ENCODE measurements at places on chromosomes 13 and 19. TPM values are rescaled to one million over a fixed set of nuclear protein-coding genes. Genes with fewer than 3 reads are reported as not detected.

LGALS14 gene
- not detected for total RNA-seq

KIR3DL2 gene
- 1.4 TPM for total RNA-seq

GRCh38 chr19:35430409-35431144 is 17.5 kb upstream of the FFAR2 start:
- H3K4me1 ChIP-seq: no peaks in the 10 kb centered on the region
- no peaks in the 10 kb centered on the region for H3K36me3 ChIP-seq
- H3K27ac ChIP-seq: no peak overlapping the region
- DNase-seq: no peak
- H3K4me3 ChIP-seq: no peak overlapping the region
- H3K27me3 ChIP-seq: no peaks in the 10 kb centered on the region

DNA sequence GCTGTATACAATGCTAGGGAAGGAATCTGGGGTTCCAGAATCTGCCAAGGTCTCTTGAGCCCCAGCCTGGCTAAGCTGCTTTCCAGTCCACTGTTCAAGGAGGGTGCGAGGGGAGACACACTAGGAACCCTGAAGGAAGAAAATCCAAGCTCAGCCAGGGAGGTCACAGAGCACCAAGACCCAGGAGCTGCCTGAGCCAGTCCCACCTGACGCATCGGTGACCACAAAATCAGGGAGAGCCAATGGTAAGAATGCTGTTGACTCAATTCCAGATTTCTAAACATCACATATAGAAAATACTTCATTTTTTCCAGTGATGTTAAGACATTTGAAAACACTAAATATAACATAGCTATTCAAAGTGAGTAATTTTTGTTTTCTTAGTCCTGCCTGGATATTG is 50.1 kb downstream of the CEP89 start:
- no peaks in the 10 kb centered on the region for H3K4me1 ChIP-seq
- H3K4me3 ChIP-seq: no peak overlapping the region

DNA sequence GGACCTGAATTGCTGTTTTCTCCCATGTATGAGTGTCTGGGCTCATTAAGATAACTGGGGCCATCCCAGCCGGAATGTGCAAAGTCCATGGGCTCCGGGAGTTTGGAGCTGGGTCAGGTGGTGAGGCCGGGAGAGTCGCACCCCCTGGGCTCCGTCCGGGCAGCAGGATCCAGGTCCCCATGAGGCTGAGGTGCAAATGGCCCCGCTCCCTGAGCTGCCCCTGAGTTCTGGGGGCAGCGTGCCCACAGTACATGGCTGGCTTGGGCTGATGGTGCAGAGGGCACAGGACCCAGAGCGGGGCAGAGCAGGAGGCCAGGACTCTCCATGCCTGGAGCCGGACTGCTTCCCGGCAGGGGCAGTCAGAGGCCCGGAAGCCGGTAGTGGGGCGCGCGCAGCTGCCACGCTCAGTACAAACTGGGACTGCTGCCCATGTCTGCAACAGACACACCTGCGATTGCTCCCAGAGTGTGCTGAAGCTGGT is 136.0 kb downstream of the KDM4B start:
- H3K27me3 ChIP-seq: no peaks in the 10 kb centered on the region
- no peak overlapping the region for H3K27ac ChIP-seq
- H3K36me3 ChIP-seq: peaks cover 12% of the 10 kb centered on the region

Data from CD4-positive, alpha-beta T cell (primary cell).